GOT3 (cell line): ENCODE measurements at places on chromosomes 3 and 15.

- no peak for DNase-seq
Measured at GRCh38 chr3:98791341-98792325, 28.5 kb downstream of the ST3GAL6 start.

- no peak for DNase-seq
Measured at GRCh38 chr3:178343433-178344038, 192.7 kb upstream of the KCNMB2 start.

DNA sequence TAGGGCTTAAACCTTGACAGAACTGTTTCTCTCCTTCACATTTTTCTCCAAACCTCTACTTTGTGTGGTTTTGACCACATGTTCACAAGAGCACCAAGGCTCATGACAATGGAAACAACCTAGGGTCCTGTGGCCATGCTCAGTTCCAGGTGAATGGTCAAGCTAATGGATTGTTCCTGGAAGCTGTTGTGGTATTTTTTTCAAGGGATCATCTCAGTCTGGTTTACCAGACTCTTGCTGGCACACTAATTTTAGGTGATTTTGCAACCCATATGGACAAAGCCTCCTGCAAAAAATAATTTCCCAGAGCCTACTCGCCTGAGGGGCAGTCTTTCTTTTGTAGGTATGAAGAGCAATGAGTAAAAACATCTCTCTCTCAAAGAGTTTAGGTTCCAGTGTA lies 67.2 kb downstream of the LSAMP start:
- DNase-seq = no peak

DNA sequence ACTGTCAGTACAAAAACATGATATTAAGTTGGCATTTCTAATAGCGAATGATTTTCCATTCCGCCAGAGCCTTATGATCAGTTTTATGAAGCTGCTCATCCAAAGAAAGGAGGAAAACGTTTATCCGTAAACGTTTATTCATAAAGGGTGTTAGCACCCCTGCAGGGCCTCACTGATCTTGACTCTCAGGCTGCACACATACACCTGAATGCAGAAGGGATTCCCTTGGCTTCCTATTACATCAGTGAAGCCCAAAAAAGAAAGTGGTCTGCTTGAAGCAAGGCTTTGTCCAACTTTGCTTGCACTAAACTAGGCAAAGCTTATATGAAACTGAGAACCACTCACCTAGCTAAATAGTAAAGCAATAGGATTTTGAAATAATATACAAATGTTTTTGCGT lies 659.5 kb upstream of the CADM2 start:
- no peak for DNase-seq

GRCh38 chr15:78960308-78960707 lies 15.5 kb upstream of the CTSH start:
- no peak for DNase-seq

DNA sequence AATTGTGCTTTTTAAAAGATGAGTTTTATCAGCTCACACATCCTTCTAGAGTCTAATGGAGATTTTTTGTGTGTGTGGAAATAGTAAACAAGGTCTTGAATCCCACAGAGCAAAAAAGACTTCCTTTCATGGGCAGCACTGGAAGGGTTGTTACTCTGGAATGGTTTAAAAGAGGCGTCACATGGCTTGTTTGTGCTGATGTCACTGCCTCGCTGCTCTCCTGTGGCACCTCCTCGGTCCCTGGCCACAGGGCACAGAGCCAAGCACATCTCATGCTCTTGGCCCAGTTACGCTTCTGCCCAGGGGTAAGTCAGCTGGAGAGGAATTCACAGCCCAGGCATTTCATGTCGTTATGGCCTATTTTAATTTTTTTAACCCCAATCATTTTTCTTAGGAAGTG lies 53.2 kb downstream of the PGPEP1L start:
- no peak for DNase-seq

GRCh38 chr3:52838561-52839267 lies 3.9 kb upstream of the MUSTN1 start:
- DNase-seq = no peak

DNA sequence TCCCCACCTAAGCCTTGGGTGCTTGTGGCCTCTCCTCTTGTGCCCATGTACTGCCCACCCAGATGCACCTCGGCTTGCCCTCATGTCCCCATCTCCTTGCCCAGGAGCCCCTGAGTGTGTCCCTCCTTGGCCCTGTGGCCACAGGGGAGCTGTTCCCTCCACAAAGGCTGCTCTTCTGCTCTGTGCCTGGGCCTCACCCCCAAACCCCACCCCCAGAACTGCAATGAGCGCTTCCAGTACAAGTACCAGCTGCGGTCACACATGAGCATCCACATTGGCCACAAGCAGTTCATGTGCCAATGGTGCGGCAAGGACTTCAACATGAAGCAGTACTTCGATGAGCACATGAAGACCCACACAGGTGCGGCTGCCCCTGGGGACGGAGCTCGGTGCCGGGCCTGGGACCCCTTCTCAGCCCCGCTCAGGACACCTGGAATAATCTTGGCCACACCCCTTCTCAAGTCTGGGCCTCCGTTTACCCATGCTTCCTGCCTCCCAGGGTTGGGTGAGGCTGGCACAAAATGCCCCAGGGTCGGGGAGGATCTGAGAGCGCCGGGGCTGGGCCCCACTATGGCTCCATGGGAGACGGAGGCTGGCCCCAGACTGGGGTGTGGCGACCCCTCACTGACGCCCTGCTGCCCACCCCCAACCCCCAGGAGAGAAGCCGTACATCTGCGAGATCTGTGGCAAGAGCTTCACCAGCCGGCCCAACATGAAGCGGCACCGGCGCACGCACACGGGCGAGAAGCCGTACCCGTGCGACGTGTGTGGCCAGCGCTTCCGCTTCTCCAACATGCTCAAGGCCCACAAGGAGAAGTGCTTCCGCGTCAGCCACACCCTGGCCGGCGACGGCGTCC lies 10.3 kb downstream of the ZBTB47 start:
- no peak for DNase-seq

DNA sequence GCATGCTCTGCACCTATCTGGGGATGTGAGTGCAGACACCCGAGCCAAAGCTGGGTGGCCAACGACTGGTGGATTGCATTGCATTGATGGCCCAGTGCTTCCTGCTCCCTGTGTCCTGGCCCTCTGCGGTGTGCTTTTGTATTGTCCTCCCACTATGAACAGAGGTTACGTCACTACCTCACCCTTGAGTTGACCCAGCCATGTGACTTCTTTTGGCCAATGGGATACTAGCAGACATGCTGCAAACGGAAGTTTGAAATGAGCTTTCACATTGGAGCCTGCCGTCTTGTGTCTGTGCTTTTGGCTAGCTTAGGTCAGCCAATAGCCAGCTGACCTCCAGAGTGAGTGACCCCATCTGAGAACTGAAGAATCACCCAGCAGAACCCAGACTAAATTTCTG lies 15.3 kb upstream of the TBC1D21 start:
- DNase-seq = no peak

DNA sequence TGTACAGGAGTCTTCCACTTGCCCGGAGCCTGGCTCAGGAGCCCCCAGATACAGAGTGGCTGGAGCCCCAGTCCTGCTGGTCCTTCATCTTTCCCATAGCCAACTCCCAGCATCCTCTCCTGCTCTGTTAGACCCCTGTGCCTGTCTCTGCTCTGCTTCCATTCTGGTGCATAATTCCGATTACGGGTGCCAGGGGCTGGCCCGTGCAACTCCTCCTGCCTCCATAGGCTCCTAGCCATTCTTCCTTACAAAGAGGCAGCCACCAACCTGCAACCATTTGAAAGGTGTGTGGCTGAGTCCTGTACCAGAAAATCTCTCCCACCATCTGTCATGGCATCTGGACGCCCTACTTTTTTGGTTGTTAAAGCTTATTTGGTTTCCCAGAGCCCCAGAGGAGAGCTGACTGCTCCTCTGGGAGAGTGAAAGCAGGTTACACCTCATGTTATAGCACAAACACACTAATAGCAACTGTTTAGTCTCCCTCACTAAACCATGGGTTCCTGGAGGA lies 5.2 kb upstream of the RAD18 start:
- no peak for DNase-seq

- DNase-seq = no peak
Measured at GRCh38 chr15:55917881-55918296, 75.5 kb downstream of the NEDD4 start.

- DNase-seq = no peak
Measured at GRCh38 chr3:38371541-38372213, 25.1 kb downstream of the XYLB start.

- no peak for DNase-seq
Measured at GRCh38 chr3:141740349-141740748, 2.3 kb downstream of the RNF7 start.
